ENCODE measurements at places on chromosomes 16 and 17.

DNA sequence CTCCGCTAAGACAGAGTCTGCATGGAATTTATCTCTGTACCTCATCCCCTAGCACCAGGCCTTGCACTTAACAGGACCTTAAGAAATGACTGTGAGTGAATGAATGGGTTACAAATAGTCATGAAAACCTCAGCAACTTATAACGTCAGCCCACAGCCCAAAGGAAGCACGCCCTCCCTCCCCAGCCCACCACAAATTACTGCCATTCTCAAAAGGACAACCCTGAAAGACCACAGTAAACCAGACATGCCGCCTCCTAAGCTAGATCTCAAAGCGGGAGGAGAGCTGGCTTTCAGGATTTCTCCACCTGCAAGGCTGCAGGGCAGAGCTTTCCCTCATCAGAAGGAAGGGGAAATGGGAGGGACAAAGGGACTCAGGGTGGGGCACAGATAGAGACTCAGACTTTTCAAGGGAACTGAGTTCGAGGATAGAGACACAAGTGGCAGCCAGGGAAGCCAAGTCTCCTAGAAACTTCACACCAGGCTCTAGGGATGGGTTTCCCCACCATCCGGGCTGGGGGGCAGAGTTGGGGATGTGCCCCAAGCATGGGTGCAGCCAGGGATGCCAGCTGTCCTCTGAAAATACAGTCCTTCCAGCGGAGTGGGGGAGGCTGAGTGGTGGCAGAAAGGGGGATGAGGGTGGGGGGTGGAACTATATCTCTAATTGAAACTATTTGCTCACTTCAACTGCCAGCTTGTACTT lies 56.7 kb downstream of the PLXDC1 start:
- no peak for DNase-seq

DNA sequence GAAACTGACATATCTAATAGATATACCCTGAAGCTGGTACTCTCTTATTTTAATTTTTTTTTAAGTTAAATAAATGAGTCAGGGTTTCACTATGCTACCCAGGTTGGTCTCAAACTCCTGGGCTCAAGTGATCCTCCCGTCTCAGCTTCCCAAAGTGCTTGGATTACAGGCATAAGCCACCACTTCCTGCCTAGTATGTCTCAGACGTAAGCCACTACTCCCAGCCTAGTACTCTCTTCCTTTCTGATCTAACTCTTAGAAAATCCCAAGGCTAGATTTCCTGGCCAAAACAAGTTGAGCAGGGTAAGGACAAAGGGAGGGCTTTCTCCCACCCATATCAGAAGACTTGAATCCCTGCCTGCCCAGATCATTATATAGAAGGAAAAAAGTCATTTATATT lies 33.7 kb downstream of the HOXB1 start:
- no peak for DNase-seq

DNA sequence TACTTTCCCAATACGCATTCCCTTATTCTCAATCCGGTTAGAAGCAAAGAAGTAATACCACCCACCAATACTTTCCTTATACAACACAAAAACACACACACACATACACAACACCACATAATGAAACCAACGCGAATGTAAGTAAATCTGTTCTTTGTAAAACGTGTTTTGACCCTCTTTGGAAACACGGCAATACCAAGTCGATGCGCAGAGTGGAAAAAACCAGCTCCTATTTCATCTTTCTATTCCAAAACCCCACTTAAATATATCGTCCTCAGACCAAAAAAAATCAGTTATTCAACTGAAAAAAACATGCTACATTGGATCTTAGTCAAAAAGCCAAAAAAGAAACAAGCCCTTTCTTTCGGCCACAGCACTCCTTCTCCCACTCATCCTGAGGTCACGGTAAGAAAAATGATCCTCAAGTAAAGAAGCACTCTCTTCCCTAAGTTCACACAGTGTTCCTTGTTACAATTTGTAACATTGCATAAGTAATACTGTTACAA lies 31.0 kb upstream of the ARL4D start:
- DNase-seq = no peak

- no peak for DNase-seq
Observed at GRCh38 chr16:50711862-50712559, 18.6 kb downstream of the NOD2 start.

DNA sequence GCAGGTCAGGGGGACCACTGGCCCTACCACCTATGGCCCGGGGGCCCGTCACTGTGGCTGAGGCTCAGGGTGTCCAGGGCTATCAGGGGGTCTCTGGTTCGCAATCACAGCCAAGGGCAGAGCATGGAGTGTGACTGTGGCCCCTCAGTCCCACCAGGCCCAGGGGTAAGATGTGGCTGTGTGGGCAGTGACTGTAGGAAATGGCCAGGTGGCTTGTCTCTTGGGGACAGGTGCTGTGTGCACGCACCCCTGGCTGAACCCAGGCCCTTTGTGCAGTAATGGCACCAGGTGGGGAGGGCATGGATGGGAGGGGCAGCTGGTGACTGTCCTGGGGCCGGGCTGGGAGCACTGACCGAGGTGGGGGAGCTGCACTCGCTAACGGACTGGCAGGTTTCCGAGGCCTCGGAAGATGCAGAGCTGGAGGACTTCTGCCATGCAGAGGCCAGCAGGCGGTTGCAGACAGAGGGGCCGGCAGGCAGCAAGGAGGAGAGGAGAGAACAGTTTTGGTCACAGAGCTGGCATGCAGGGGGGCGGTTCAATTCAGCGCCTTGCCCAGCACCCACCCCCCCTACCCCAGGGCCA lies 18.8 kb downstream of the IL34 start:
- DNase-seq = no peak

DNA sequence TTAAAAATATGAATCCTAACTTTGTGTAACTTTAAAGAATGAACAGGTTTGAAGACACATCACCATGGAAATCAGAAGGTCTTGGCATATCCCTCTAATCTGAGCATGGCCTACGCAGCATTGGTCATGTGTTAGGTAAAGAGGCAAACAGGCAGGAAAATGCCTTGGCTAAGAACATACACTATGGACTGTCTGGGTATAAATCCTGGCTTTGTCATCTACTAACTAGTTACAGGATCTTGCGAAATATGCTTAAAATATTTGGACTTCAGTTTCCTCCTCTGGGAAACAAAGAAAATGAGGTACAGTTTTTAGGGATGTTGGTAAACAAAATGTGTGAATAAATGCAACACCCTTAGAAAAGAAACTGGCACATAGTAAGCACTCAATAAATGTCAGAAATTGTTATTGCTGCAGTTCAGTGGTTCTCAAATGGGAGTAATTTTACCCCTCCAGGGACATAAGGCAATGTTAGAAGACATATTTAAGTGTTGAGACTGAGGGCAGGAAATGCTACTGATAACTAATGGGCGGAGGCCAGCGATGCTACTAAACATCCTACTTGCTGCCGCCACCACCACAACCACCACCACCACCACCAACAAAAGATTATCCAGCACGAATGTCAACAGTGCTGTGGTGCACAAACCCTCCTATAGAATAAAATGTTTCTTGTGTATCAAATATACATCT lies 770.8 kb upstream of the SOX9 start:
- DNase-seq = no peak

GRCh38 chr17:17887752-17888304 lies 51.0 kb upstream of the SREBF1 start:
- no peak for DNase-seq

DNA sequence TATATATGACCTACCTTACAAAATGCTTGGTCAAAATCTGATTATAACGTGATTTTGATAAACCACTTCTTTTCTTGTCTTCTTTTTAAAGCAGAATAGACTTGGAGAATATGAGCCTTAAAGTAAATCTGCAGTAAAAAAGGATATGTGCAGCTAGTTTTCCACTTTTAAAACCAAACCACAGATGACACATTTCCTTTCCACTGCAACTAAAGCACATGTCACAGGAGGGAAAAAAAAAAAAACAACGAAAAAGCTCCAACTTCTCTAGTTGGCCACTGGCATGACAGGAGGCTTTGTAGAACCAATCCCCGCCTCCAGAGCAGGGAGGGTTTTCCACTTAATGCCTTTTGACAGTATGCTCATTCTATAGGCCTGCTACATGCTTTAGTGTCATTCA lies at the start of gene EVI2A:
TSS of gene EVI2A (minus strand) at position 142 of the 400 bp plus-strand sequence. CDS start 2,609 bp downstream, outside the sequence.
- no peak for DNase-seq

DNA sequence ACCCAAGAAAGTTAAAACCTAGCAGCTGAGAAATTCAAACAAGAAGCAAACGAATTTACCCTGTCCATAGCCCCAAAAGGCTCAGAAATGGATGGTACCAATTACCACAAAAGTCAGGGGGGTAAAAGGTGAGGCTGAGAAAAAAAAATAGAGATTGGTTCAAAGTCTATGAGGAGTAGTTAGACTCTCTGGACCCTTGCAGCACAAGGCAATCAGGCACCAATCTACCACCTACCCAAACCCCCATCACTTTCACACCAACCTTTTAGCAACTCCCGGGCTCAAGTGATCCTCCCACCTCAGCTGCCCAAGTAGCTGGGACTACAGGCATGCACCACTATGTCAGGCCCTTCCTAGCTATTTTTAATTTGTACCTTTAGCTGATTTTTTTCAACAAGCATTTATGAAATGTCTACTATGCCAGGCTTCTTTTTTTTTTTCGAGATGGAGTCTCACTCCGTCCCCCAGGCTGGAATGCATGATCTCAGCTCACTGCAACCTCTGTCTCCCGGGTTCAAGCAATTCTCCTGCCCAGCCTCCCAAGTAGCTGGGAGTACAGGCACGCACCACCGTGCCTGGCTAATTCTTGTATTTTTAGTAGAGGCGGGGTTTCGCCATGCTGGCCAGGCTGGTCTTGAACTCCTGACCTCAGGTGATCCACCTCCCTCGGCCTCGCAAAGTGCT lies 40.8 kb downstream of the USP32 start:
- DNase-seq = no peak

GRCh38 chr16:81036751-81037350 lies 1.2 kb downstream of the ATMIN start:
- DNase-seq = no peak
